ENCODE measurements at places on chromosomes 7 and 10. TPM values are rescaled to one million over a fixed set of nuclear protein-coding genes. Genes with fewer than 3 reads are reported as not detected.

Gene SUN3
- not detected for total RNA-seq

GRCh38 chr10:124041675-124042445 lies 51.5 kb downstream of the CHST15 start:
- no peak overlapping the region for H3K4me3 ChIP-seq
- no peak overlapping the region for H3K27ac ChIP-seq

- H3K27ac ChIP-seq, result no peak overlapping the region
- H3K4me1 ChIP-seq, result no peaks in the 10 kb centered on the region
- no peak overlapping the region for H3K4me3 ChIP-seq
- no peaks in the 10 kb centered on the region for H3K36me3 ChIP-seq
Observed at GRCh38 chr7:158543840-158544239, 43.8 kb downstream of the PTPRN2 start.

DNA sequence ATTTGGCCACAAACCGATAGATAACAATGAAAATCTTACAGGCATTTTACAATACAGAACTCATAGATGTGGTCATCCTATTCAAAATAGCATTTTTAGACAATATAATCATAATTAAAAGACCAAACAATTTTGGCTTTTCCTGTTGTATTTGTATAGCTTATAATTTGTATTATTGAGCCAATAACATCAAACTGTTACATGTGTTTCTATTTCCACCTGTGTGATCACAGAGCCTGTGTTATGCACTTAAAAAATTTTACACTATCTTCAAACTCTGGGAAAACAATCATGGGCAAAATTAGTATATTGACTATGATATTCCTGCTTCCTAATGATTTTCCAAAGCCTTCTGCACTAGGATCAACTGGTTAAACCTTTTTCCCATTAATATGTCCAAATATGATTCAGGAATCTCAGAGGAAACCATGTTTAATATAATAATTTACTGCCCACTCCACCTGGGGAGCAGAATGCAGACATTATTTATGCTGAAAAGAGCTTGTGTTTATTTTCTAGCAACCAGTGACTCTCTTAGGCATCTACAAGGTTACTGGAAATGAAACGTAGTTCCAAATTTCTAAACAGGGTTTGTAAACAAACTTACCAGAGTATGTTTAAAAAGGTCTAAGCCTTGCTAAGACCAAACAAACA lies 1.7 kb downstream of the RHOBTB1 start:
- H3K36me3 ChIP-seq, result no peaks in the 10 kb centered on the region
- H3K27me3 ChIP-seq, result peaks cover 31% of the 10 kb centered on the region
- H3K27ac ChIP-seq, result no peak overlapping the region
- H3K4me1 ChIP-seq, result peaks cover 17% of the 10 kb centered on the region

DNA sequence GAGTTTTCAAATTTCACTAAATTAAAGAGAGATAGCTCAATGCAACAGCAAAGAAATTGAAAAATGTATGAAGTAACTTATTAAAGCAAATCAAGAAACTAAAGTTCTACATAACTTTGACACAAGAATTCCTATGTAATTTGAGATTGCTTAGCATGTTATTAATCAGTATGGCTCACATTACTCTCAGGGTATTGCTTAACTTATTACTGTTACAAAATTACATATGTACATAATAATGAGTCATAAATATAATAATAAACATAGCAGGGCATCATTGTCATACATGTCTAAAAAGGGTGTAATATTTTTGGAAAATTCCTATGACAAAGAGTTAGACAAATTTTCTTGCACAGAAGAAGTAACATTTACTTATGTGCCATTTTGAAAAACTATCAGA lies 75.0 kb downstream of the ZWINT start:
- no peak for DNase-seq
- H3K4me1 ChIP-seq, result no peaks in the 10 kb centered on the region
- no peaks in the 10 kb centered on the region for H3K27me3 ChIP-seq
- H3K27ac ChIP-seq, result no peak overlapping the region
- no peaks in the 10 kb centered on the region for H3K36me3 ChIP-seq
- H3K4me3 ChIP-seq, result no peak overlapping the region

DNA sequence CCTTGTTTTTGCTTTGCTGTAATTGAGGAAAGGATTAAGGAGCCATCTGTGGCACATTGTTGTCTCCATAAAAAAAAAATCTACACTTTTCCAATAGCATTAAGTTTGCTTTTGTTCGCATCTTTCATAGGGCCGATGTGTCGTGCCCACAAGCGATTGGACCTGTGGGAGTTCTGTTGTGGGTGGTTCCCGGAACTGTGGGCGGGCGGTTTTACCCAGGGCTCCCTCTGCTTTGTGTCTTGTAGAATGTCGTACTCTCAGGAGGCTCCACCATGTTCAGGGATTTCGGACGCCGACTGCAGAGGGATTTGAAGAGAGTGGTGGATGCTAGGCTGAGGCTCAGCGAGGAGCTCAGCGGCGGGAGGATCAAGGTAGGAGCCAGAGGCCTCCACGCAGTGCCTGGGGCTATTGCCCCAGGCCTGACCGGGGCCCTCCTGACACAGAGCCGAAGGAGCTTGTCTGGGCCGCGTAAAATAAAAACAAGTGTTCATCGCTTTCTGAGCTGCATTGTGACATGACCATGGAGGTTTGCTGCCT lies 92.4 kb downstream of the ACTR3B start:
- H3K27me3 ChIP-seq, result no peaks in the 10 kb centered on the region
- peaks cover 2% of the 10 kb centered on the region for H3K36me3 ChIP-seq
- H3K4me1 ChIP-seq, result no peaks in the 10 kb centered on the region
- no peak overlapping the region for H3K4me3 ChIP-seq

GRCh38 chr7:129222064-129222463 lies 2.8 kb upstream of the AHCYL2 start:
- H3K4me3 ChIP-seq, result peak overlapping the region; percentile 49
- peaks cover 17% of the 10 kb centered on the region for H3K4me1 ChIP-seq
- H3K27ac ChIP-seq, result no peak overlapping the region
- no peaks in the 10 kb centered on the region for H3K36me3 ChIP-seq
- no peaks in the 10 kb centered on the region for H3K27me3 ChIP-seq

Data from CD4-positive, CD25-positive, alpha-beta regulatory T cell (primary cell).